Calu3 (cell line): ENCODE measurements at places on chromosomes 13 and 19. TPM values are rescaled to one million over a fixed set of nuclear protein-coding genes. Genes with fewer than 3 reads are reported as not detected.

GRCh38 chr19:1648459-1648849 lies 4.0 kb downstream of the TCF3 start:
- no peak for DNase-seq
- no peak overlapping the region for H3K4me3 ChIP-seq
- H3K36me3 ChIP-seq = peaks cover 38% of the 10 kb centered on the region
- no peaks in the 10 kb centered on the region for H3K27me3 ChIP-seq
- no peak overlapping the region for H3K27ac ChIP-seq
- no peaks in the 10 kb centered on the region for H3K4me1 ChIP-seq

DNA sequence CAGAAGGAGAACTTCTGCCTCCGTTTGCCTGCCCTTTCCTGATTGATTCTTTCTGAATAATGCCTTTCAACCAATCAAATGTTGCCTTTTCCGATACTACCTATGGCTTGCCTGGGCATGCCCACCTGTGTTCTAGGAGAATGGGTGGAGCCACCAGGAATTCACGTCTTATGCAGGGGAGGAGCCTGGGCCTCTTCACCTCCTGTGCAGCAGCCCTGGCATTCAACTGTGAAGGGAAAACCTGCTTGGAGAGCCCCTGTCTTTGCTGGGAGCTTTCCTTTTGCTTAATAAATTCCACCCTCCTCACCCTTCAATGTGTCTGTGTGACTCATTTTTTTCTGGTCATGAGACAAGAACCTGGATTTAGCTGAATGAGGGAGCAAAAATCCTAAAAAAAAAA lies 730.7 kb downstream of the UQCRFS1 start:
- no peaks in the 10 kb centered on the region for H3K27me3 ChIP-seq
- DNase-seq = no peak
- no peak overlapping the region for H3K27ac ChIP-seq
- H3K4me3 ChIP-seq = no peak overlapping the region

GRCh38 chr13:71254384-71254783 lies 612.6 kb downstream of the DACH1 start:
- no peaks in the 10 kb centered on the region for H3K36me3 ChIP-seq
- H3K4me3 ChIP-seq = no peak overlapping the region
- H3K27ac ChIP-seq = no peak overlapping the region
- no peak for DNase-seq

GRCh38 chr19:45558399-45558878 lies 26.2 kb downstream of the OPA3 start:
- peaks cover 8% of the 10 kb centered on the region for H3K36me3 ChIP-seq
- peak; percentile 63 for DNase-seq
- no peak overlapping the region for H3K4me3 ChIP-seq

- peaks cover 13% of the 10 kb centered on the region for H3K36me3 ChIP-seq
- DNase-seq = no peak
- no peak overlapping the region for H3K27ac ChIP-seq
- H3K4me1 ChIP-seq = no peaks in the 10 kb centered on the region
- no peaks in the 10 kb centered on the region for H3K27me3 ChIP-seq
- H3K4me3 ChIP-seq = no peak overlapping the region
Measured at GRCh38 chr13:37026771-37027170, 26.2 kb downstream of the EXOSC8 start.

DNA sequence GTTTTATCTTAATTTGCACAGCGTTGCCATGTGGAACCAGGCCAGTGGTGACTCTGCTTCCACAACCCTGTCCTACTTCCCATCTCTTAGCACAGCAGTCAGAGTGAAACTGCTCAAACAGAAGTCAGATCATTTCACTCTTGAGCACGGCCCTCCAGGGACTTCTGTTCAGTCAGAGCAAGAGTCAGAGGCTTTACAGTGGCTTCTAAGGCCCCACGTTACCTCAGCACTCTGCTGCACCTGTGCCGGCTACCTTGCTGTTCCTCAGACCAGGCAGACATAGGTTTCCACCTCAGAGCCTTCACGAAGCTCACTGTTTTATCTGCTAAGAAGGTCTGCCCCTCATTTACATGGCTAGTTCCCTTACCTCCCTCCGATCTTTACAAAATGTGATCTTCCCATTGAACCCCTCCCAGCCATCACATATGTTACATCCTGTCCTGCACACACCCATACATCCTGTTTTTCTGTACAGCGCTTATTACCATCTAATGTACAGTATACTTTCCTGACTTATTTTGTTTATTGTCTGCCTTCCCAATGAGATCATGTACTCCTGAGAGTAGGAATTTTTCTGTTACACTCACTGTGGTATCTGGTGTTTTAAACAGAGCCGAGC lies 41.6 kb downstream of the TM9SF2 start:
- no peak for DNase-seq
- H3K4me1 ChIP-seq = no peaks in the 10 kb centered on the region
- H3K27ac ChIP-seq = no peak overlapping the region
- H3K27me3 ChIP-seq = no peaks in the 10 kb centered on the region
- H3K36me3 ChIP-seq = peaks cover 10% of the 10 kb centered on the region

SIGLEC8 gene
- not detected in 2 replicates for total RNA-seq
